ENCODE measurements at places on chromosomes 1 and 21.

- no peak for DNase-seq
Observed at GRCh38 chr1:2789164-2789985, 12.1 kb downstream of the TTC34 start.

GRCh38 chr1:5651964-5652821 is 340.0 kb downstream of the NPHP4 start:
- no peak for DNase-seq

DNA sequence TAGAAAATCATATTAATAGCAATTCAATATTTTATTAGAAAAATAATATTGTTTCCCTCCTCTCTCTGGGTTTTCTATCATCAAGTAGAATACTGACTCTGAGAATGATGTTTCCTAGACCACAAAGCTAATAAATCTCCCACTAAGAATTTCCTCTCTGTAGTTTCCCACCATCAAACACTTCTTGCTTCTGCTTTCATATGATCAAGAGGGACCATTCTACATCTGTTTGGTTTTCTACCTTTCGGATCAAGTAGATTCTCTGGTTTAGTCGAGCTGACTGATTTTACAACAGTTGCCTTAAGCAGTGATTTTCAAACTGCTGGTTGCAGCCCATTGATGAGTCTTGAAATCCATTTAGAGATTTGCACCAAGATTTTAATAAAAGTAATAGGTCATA is 240.2 kb upstream of the PTBP2 start:
- DNase-seq: no peak

GRCh38 chr1:16459352-16459925 is 18.9 kb downstream of the NECAP2 start:
- DNase-seq: no peak

- DNase-seq: no peak
Observed at GRCh38 chr1:243732637-243733036, 117.4 kb downstream of the AKT3 start.

DNA sequence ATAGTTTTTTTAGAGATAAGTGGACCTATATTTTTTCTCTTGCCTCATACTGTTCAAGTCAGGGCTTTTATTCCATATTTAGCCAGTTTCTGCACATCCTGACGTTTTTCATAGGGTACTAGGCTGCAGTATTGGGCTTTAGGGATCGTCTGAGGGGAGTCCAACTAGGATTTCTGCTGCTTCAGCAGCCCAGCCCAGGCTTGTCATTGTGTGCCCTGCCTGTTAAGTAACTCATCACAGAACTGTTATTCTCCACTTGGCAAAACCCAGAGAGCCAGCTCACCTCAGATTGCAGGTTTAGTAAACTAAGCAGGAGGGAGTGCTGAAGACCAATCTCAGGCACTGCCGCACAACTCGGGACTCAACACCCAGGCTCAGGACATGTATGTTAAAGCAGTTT is 2.8 kb downstream of the GALNT2 start:
- no peak for DNase-seq

- DNase-seq: no peak
Observed at GRCh38 chr1:51558375-51558924, 39.4 kb upstream of the EPS15 start.

GRCh38 chr21:27017246-27017645 is 50.4 kb upstream of the ADAMTS5 start:
- no peak for DNase-seq

DNA sequence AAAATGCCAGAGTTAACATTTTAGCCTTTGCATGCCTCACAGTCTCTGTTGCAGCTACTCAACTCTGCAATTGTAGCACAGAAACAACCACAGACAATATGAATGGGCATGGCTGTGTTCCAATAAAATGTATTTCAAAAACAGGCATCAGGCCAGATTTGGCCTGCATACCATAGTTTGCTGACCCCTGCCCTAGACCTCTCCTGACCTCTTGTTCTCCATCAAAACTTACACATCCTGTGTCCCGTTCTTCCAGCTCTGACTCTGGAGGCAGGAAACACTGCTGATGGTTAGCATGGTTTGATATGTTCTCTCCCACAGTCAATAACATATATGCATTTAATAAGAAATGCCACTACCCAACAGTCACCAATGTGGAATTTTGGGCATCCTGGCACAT is 138.6 kb downstream of the LMX1A start:
- no peak for DNase-seq

- no peak for DNase-seq
Observed at GRCh38 chr1:36748466-36748865, 265.8 kb upstream of the CSF3R start.

- no peak for DNase-seq
Observed at GRCh38 chr1:95004013-95004412, 68.7 kb downstream of the ALG14 start.

GRCh38 chr1:201329286-201329685 is 46.0 kb downstream of the PKP1 start:
- no peak for DNase-seq

DNA sequence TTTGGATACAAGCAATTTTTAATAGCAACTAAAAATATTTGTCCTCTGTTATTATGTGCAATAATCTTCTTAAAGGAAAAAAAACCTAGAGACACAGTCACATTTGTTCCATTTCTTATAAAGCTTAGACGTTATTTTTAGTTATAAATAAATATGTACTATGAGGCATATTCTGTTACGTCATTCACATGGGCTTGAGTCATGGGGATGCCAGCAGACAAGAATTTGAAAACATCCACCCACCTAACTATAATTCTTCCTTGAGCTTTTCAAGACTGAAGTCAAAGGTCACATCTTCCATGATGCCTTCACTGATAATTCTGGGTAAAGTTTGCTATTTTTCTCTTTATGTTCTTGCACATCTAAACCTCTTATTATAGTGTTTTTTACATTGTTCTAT is 268.8 kb downstream of the KCTD3 start:
- no peak for DNase-seq

DNA sequence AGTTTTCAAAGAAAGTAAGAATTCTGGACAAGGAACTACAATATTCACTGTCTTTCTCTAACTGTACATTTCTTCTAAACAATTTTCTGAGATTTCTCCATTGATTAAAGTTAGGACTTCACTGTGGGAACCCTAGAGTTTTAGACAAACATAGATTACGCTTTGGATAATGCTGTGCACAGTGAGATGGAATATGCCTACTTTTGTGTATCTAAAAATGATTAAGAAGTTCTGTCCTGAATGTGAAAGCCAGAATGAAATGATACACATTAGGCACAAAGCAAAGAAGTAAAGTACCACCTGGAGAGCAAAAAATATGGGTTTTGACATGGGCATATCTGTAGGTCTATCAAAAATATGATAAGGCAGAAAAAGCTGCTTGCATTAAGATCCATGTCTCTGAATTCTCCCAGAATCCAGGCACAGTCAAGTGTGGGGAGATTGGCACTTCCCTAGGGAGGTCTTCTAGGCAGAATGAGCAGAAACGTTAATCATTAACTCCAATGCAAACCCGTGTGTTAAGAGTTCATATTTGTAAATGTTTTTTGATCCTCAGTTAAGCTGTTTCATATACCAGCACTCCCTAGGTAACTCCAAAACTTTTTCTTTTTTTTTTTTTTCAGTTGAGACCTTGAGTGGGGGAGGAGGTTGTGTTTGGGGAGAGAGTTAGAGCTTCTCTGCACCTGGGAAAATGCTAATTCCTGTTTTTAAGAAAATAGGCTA is 467.1 kb downstream of the LMO4 start:
- no peak for DNase-seq

- DNase-seq: no peak
Observed at GRCh38 chr1:25587290-25587689, 29.3 kb upstream of the MAN1C1 start.

DNA sequence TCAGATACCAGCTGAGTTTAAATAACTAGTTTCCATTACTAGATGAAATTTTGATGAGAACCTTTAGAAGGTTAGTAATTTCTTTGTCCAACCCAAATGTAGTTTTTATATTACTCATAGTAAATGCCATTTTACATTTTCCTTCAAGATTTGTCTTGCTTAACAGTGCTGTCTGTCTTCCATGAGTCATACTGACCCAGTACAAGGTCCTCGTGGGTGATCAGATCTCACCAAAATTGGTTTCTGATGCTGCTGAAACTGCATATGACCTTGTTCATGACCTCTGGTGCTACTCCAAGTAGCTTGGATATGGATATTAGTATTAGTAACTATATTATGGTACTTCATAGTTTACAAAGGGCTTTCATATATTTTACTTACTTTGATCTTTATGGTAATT is 207.1 kb downstream of the RYR2 start:
- DNase-seq: no peak

- DNase-seq: no peak
Observed at GRCh38 chr21:30337276-30337744, at the start of gene KRTAP27-1. Gene KRTAP27-1 (minus strand): TSS chr21:30337694. CDS start chr21:30337668, 26 bp downstream.

- no peak for DNase-seq
Observed at GRCh38 chr1:240134596-240134995, 42.9 kb downstream of the FMN2 start.

- no peak for DNase-seq
Observed at GRCh38 chr1:14282707-14283106, 315.8 kb upstream of the KAZN start.

DNA sequence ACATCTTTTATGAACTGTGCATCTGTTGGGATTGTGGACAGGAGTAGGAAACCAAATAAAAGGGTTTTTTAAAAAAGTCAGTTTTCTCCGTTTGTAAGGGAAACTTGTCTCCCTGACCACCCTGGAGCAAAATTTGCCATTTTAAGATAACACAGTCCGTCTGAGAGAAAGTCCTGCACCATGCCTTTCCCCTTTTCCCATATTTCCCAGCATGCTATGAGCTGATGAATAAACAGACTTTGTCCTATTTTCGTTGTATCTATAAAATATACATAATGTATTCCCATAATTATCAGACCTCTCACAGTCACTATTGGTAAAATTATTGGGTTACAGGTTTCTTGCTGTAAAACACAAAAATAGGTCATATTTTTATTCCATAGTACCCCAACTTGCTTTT is 1.7 kb upstream of the AKT3 start:
- DNase-seq: no peak

- no peak for DNase-seq
Observed at GRCh38 chr1:222791006-222791710, 23.7 kb upstream of the DISP1 start.

GRCh38 chr1:16116625-16117024 is 39.2 kb downstream of the EPHA2 start:
- DNase-seq: no peak

DNA sequence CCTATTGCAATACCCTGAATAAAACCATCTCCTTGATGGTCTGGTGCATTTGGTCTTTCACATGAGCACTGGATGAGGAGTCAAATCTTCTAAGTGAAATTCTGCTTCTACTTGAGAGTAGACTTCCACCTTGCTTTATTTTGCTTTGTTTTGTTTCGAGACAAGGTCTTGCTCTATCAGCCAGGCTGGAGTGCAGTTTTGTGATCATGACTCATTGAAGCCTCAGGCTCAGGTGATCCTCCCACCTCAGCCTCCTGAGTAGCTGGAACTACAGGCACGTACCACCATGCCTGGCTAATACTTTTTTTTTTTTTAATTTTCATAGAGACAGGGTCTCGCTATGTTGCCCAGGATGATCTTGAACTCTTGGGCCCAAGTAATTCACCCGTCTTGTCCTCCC is 65.8 kb upstream of the F3 start:
- DNase-seq: no peak

- DNase-seq: no peak
Observed at GRCh38 chr21:43196826-43197225, 28.0 kb downstream of the CRYAA start.

GRCh38 chr1:203592730-203593129 is 33.9 kb upstream of the ATP2B4 start:
- DNase-seq: no peak

- DNase-seq: no peak
Observed at GRCh38 chr1:17829579-17829978, 74.4 kb downstream of the ACTL8 start.

DNA sequence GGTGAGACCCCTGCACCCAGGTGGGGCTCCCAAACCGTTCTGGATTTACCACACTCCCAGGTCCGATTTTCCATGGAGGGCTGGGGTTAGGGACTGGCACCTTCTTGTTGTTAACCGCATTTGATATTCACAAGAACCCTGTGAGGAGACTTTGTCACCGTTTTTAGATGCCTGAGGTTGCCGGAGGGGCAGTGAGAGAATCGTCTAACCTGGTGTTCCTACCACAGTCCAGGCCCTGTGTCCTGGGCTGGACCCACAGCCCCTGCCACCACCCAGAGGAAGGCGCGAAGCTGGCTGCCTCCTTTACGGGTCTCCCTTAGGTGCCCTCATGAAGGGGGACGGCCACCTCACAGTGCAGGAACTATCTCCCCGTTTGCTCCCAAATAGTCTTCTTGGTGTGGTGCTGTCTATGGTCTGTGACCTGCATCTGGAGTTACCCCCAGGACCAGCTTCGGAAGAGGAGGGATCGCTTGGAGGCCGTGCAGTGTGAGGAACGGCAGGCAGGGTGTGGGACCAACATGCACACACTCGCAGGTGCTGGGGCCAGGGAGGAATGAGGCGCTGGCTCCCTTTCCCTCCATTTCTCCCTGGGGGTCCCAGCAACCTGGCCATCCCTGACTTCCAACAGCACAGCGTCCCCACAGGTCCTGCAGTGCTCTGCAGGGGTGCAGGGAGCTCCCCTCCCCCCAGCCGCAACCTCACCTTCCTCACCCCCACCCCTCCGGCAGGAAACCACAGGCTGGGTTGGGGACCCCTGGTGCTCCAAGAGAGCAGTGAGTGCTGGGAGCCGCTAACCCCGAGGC is 7.0 kb downstream of the SIM2 start:
- no peak for DNase-seq

- no peak for DNase-seq
Observed at GRCh38 chr1:59272507-59272906, 24.4 kb upstream of the FGGY start.

DNA sequence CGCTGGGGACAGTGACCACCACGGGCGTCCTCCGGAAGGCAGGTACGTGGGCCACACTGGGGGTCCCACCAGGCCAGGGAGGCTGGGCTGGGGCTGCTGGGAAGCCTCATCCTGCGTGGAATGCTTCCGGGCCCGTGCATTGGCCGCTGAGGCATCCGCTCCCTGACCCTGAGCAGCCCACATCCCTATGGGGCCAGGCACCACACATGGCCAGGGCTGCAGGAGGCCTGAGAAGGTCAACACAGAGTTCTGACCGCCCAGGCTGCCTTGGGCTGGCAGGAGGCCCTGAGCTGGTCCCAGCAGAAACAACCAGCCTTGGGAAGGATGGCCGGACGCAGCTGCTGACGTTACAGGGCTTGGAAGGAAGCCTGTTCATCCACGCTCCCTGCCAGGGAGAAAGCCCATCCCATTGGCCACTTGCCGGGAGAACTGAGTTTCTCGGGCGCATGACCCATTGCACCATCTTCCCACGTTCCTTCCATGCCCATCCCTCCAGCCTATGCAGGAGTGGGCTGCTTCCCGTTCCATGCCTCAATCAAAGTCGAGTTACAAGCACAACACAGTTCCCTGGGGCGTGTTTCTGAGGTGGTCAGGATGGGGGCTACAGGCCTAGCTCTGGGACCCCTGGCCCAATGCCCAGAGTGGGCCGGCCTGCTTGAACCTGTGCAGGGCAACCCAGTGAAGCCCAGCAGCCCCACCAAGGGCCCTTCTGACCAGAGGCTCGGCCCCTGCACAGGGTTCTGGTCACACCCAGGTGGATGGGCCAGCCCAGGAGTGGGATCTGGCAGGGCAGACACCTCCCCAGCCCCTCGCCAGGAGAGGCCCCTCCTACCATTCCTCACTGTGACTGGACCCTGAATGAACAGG is 31.7 kb downstream of the TRIM11 start:
- DNase-seq: no peak

GRCh38 chr21:45990741-45991605 is 9.4 kb downstream of the COL6A1 start:
- no peak for DNase-seq

GRCh38 chr1:151541752-151542151 is 1.6 kb downstream of the TUFT1 start:
- DNase-seq: no peak
